ENCODE measurements at places on chromosomes 7 and 10.

DNA sequence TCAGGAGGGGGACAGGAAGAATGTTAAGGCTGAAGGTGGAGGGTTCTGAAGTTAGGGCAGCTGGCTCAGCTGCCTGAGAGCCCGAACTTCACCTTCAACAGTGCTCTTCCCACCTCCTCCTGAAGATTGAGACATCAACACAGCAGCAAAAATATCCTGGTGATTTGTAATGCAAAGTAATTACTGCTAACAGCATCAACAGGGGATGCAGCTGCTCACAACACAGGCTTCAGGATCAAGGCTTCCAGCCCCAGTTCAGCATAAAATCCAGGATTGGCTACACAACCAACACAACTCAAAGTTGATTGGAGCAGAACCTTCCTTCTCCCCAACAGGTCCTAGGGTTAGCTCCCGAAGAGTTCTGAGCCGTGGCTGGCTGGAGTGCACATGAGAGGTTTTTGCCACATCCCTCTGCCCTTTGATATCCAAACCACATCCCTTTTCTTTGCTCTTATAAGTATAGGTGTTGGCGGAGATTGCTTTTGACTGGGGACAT, 242.4 kb downstream of the KIAA1217 start:
- no peak for DNase-seq

DNA sequence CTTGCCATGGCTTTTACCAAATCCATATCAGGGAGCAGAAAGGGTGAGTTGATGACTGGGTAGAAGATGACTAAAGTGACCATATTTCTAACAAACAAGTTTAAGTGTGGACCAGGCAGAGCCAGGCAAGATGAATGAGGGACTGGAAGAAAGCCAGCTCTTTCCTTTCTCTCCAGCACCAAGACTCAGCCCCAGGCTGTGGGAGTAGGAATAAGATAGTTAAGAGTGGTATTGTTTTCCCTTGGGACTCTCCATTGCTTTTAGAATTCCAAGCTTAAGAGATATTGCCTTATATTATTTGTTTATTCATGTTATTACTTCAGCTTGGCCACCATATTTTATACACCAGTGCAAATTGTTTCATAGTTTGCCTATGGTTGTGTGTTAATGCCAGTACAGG, 28.8 kb upstream of the TSPAN33 start:
- DNase-seq = no peak

GRCh38 chr10:29687421-29688164, 52.8 kb upstream of the SVIL start:
- DNase-seq = no peak

DNA sequence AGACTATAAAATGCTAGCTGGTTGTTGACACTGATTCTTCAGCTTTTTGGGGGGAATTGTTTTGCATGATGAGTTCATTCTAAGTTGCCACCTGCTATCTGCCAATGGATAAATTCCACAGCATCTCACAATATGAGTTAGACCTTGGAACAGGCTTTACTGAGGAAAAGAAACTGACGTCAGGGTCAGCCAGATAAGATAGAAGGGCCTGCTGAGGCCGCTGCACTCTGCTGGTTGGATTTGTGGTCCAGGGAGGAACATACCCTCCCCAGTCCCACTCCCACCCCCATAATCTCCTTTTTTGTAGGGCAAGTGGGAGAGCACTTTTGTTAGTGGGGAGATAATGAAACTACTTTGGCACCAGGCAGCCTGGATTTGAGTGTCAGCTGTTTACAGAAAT, 110.6 kb upstream of the PRR15 start:
- no peak for DNase-seq

DNA sequence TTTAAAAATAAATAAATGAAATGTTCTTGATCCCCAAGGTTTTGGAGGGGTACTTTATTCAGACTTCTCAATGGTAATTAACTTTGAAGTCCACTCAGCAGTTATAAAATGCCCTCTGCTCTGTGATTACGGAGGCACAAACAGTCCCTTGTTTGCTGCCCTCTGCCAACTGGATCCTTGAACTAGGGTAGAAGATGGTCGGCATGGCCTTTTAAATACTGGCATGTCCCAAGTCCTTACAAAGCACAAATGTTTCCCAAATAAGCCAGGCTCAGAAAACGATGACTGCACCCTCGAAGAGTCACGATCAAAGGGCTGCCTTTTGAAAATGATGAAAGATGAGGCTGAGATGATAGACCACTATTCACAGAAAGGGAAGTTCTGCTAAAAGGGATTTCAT, 47.0 kb downstream of the GFRA1 start:
- no peak for DNase-seq
